ENCODE measurements at places on chromosomes 16 and 17.

DNA sequence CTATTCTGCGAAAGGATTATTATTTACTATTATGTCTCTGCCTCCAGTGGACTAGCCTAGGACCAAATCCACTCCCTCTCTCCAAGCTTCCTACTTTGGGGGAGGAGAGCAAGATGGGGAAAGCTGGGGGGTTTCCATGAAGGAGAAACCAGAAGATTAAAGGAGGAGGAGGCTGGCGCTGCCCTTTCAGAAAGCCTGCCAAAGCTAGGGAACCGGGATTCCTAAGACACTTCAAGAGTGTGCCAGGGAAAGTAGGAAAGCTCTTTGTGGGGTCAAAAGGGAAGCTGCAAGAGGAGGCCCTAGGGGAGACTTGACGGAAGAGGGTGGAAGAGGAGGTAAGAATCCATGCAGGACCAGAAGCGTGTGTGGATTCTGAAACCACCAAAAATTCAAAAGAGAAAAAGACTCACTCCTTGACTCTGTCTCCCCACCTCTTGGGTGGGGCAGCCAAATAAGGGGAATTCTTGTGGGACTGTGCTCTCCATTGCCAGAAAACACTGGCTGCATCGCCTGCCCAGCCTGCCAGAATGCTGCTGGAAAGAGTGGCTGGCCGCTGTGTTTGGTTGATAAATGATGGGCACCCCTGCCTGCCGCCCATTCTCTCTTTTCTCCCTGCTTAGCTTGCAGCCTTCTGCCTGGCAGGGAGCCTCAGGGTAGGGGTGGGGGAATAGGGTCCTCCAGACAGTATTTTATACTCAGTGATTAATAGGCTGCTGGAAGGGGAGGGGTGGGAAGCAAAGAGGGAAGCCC lies 11.8 kb upstream of the KAT7 start:
- DNase-seq: no peak

DNA sequence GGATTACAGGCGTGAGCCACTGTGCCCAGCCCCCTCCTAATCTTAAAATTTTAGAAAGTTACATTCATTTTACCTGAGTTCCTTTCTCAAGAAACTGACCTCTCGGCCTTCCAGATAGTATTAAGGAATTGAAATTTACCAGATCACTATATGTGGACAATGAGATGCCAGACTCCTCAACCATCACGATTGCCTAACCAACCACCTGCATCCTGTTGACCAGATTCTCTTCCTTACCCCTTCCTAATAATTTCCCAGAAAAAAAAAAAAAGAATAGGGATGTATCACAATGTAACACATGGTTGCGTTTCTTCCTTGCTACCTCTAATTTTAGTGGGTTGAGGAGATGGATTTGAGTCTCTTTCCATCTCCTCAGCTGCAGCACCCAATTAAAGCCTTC lies 72.1 kb downstream of the BMERB1 start:
- DNase-seq: no peak

DNA sequence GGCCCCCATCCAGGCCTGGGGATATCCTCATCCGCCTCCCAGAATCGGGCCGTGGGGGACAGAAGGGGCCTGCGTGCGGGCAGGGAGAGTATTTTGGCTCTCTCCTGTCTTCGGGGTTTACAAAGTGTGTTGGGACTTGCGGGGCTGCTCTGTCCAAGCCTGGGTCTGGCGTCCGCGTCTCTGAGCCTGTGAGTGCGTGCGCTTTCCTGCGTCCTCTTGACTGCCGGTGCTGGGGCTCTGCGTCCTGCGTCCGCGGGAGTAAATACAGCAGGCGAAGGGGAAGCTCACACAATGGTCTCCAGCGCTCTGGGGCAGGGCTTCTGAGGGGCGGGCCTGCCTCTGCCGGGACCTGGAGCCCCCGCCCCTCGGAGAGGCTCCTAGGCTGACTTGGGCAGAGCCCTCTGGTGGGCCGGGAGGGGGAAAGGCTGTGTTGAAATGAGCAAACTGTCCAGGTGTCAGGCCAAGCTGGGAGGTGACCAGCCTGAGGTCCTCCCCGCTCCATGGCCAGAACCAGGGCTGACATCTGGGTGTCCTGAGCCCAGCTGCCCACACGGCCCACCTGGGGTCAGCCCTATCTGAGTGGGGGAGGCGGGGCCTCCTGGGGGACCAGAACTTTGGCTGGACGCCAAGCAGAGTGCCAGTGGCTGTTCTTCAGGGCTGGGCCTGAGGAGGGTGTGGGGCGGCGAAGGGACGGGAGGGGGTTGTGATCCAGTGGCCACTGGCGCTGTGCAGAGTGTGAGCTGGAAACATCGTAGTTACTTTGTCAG lies 233.6 kb downstream of the SEC14L1 start:
- peak; percentile 97 for DNase-seq

DNA sequence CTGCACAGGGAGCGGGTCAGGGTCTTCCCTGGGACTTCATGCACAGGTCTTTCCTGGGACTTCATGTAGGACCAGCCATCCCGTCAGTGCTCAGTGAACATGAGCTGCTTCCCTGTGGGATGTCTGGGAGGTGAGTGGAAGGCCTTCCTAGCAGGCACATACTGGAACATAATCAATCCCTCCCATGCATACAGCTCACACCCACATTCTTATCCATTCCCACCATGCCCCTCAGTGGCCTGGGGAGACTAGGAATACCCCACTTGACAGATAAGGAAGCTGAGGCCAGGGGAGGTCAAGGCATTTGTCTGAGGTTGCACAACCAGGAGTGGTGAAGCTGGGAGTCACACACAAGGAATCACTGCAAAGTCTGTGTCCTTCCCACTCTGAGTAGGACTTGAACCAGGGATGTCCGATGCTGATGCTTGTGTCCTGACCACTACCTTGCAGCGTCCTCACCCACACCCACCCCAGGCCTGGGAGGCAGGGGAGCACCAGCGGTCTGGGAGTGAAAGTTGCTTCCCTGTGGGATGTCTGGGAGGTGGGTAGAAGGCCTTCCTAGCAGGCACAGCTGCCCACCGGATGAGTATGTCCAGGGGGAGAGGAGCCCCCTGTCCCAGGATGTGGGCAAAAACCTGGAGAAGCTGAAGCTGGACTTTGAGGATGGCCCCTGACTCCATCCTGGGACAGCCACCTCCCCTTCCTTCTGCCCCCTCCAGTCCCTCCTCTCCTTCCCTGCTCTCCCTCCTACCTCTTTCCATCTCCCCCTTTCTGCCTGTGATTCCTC lies 1.0 kb upstream of the NLRC5 start:
- DNase-seq: no peak

GRCh38 chr17:50830352-50830751 lies 5.0 kb upstream of the WFIKKN2 start:
- DNase-seq: no peak

GRCh38 chr17:80413771-80414507 lies 1.0 kb upstream of the ENDOV start:
- DNase-seq: no peak

DNA sequence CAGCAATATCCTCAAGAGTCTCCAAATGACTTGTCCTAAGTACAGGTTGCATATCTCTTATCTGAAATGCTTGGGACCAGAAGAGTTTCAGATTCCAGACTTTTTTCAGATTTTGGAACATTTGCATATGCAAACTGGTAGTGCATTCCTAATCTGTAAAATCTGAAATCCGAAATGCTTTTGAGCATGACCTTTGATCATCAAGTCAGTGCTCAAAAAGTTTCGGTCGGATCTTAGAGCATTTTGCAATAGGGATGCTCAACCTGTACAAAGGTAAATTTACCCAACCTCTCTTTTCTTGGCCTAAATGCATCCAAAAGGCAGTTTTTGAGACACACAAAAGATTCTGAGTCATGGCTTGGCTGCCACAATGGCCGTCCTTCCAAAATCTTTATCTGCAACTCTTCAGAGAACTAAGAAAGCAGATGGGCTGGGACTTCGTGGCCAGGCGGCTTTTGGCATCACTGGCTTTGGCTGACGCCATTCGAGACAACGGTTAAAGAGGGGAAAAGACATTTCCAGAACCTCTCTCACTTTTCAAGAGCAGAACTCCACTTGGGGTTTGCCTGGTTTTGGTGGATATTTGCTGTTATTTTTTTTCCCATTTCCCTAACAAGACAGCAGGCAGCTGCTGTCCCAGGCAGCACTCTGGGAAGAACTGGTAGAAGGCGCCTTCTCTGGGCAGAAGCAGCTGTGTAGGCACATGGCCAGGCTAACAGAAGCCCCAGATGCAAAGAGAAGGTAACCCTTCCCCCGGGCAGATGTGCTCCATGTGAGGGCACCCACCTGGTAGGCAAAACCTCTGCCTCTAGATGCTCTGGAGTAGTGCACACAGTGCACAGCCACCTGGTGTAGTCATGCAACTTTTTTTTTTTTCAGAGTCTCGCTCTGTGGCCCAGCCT lies 8.9 kb downstream of the CPPED1 start:
- DNase-seq: no peak

GRCh38 chr17:79837888-79838521 lies 1.2 kb downstream of the CBX4 start:
- DNase-seq: no peak

- no peak for DNase-seq
These were observed 57.4 kb upstream of the COX10 start for GRCh38 chr17:14011740-14012405.

GRCh38 chr17:18066866-18067265 lies 20.9 kb upstream of the DRG2 start:
- no peak for DNase-seq

DNA sequence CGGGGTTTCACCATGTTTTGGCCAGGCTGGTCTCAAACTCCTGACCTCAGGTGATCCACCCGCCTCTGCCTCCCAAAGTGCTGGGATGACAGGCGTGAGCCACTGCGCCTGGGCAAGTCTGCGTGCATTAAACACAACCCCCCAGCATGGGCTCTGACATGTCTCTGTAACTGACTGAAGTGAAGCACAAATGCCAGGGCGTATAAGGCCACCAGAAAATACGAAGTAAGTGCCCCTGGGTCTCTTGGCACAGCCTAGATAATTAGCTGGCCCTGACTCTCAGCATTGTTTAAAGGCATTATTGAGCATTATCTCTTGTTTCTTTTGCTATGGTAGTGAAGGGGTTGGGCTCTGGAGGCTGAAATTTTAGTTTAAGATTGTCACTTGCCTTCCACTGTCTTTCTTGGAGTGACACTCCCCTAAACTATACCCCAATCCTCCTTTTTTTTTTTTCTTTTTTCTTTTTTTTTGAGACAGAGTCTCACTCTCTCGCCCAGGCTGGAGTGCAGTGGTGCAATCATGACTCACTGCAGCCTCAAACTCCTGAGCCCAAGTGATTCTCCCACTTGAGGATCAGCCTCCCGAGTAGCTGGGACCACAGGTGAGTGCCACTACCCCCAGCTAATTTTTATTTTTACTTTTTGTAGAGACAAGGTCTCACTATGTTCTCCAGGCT lies 8.2 kb upstream of the SEC14L1 start:
- DNase-seq: no peak

DNA sequence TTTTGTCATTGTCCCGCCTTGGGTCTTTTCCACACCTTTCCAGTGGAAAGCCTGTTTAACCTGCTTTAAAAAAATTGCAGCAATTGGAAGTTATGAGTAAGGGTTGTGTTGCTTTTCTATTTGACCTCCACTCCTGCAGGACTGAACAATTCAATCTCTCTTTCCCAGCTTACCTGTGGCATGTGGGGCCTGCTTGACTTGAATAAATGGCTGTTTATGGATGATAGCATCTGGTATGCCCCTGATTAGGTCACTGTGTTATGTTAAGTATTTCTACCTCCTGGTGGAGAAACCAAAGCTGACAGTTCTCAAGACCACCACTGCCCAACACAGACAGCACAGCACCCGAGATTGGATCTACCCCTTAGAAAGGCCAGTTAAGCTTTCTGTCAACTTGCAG lies 64.8 kb upstream of the NOG start:
- peak; percentile 25 for DNase-seq

DNA sequence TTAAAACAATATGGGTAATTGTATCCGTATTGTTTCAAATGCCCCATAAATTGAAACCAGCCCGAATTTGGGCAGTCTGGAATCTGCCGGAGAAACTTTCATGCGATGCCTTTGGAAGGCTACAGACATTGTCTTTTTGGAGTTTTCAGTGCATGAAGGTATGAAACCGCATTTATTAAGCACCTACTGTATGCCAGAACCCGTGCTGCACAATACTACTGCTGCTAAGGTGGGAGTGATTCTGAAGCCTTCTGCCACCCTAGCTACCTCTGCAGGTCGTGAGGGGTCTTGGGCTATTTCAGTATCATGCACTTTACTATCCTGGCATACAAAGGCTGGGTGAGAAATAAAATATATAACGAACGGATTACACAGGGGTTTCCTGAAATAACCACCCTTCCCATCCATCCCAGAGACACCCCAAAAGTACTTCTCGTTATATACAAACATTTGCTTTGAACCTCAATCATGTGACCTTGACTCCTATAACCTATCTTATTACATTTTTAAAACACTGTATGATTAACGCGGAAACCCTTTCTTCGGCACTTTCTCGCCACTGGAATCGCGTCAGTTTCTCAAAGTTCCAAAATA lies 1.0 kb upstream of the MSI2 start:
- DNase-seq: no peak

- DNase-seq: no peak
These were observed 17.9 kb downstream of the SNX29 start for GRCh38 chr16:11994143-11995119.

DNA sequence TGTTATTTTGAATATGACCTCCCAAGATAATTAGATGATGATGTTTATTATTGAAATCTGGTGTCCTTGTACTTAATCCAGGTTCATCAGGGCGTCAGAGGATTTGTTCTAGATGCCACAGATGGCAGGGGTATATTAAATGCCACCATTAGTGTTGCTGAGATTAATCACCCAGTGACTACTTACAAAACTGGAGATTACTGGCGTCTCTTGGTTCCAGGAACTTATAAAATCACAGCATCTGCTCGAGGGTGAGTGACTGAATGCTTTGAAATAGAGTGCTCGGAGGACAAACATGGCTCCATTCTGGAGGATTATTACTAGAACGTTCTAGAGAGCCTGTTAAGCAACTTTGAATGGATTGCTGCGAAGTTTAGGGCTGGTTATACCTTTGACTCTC lies 33.5 kb upstream of the GOSR1 start:
- DNase-seq: peak; percentile 98

- DNase-seq: peak; percentile 83
These were observed 39.7 kb downstream of the CUEDC1 start for GRCh38 chr17:57915544-57915943.

- DNase-seq: no peak
These were observed at the start of gene HNF1B for GRCh38 chr17:37744961-37745800. Gene HNF1B, minus strand, starts transcription at chr17:37745059. Its CDS starts 175 bp downstream, at chr17:37744884.

GRCh38 chr16:28983644-28984043 lies 1.2 kb upstream of the LAT start:
- no peak for DNase-seq

DNA sequence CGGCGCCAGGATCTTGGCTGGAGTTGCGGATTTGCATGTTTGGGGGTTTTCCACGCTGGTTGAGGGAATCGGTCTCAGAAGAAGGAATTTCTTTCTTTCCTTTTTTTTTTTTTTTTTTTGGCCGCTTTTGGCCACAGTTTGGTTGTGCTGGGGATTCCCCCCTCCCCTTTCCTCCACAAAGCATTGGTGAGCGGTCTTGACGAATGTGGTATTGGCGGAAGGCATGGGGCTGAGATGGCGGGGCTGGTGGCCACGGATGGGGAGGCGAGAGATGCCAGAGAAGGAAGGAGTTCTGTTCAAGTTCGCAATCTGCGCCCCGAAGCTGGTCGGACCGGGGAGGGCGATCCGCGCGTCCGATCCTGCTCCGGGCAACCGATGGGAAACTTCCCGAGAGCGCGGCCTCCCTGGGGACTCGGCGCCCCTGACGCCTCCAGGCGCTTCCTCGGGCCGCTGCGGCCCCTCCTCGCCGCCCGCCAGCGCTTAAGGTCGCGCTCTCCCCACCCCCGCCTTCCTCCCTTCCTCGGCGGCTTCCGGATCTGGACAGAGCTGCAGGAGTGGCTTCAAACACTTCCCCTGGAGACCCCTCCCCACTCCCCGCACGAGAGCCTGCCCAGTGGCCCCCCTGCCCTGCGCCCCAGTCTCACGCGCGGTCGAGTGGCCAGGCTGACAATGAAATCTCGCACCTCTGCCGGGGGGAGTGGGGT lies 43.2 kb downstream of the RAI1 start:
- DNase-seq: no peak
